Breast epithelium (tissue), 4 donors: ENCODE measurements at places on chromosomes 3 and 15.

GRCh38 chr3:58963928-58964503, 85.8 kb downstream of the CFAP20DC start:
- DNase-seq, result no peak

- DNase-seq, result no peak
These were observed 249.5 kb upstream of the AZI2 start for GRCh38 chr3:28598165-28598564.

- DNase-seq, result no peak
These were observed 40.3 kb upstream of the ZCWPW2 start for GRCh38 chr3:28308196-28308595.

DNA sequence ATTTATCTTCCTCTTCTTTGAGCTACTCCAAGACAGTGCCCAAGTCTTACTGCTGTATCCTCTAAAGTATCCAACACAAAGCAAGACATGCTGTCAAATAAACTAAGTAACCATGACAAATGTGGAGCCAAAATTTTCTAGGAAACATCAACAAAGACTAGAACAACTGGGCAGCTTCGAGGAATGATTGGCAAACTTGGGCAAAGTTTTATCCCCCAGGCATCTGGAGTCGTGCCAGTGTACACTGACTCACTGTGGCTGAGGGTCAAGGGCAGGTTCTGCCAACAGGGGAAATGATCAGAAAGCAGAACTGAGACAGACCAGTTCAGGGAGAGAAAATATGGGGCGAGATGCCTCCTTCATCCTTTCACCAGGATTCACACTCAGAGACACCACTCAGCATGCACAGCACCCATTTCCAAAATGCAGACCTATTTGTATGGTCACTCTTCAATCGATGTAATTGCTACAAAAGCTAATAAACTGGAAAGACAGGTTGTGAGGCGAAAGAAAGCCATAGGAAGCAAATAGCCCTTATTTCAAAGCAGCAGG, 65.8 kb downstream of the MB21D2 start:
- peak; percentile 93 for DNase-seq

DNA sequence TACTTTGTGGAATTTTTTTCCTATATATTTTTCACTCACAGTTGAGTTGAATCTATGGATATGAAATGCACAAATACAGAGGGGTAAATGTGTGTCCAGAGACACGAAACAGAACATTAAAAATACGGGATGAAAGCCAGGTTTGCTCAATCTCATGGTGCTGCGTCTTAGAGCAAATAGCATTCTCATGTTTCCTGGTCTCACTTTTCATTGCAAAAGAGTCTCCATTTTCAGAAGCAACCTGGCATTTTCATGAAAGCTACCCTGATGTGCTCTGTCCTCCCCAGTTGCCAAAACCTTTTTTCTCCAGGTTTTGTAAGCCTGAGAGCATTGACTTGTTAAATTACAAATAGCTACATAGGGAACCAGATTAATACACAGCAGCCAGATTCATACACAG, 49.5 kb upstream of the MBNL1 start:
- DNase-seq, result no peak

- no peak for DNase-seq
These were observed 828 bp upstream of the ATOSA start for GRCh38 chr15:52680041-52680391.

GRCh38 chr3:63961891-63962290, 49.7 kb upstream of the SCAANT1 start:
- DNase-seq, result no peak

- no peak for DNase-seq
These were observed 40.6 kb upstream of the RBMS3 start for GRCh38 chr3:29240248-29240647.

DNA sequence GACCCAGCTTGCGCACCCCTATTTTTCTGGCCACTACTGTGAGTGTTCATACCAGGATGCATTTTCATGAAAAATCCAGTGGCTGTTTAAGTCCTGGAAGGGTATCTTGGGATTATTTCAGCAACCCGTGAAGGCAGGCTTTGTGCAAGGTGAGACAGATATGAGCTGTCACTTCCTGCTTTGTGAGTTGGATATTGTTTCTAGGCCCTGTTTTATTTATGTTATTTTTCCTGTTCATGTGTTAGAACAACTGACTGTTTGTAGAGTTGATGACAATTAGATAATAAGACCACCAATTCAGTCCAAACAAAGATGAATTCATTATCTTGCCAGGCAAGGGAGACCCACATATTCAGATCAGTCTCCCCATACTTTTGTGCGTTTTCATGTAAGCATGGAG, 42.5 kb downstream of the ZBTB38 start:
- no peak for DNase-seq

GRCh38 chr3:194532591-194532990, 45.8 kb upstream of the ATP13A3 start:
- DNase-seq, result no peak

DNA sequence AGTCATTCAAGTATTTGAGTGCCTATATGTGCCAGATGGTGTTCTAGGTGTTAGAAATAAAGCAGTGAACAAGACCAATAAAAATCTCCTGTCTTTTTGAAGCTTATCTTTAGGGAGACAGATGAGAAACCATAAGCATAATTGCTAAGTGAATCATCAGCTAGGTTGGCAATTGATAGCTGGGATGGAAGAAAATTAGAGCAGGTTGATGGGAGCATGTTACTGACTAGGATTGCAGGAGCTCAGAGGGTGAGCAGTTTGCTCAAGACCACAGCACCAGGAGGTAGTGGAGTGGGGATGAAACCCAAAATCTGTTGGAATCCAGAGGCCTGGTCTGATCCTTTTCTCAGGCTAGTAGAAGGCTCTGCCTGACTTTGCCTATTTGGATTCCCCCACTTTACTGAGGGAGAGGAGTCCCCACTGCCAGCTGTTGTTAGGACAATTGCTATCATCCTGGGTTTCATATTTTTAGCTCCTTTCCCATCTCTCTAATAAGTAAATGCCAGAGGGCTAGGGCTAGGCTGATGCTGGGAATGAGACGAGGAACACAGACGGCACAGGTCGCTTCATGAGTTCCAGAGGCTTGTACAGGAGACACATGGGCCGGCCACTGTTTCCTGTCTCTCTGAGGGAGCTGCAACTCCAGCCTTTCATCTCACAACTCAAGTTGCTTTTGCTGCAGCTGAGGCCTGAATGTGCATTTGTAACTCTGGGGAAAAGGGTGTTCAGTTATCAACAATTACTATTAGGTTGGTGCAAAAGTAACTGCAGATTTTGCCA, 102.9 kb downstream of the CACNA1D start:
- no peak for DNase-seq

- no peak for DNase-seq
These were observed 337.2 kb downstream of the SATB1 start for GRCh38 chr3:18087988-18088387.

- DNase-seq, result no peak
These were observed 20.4 kb upstream of the SLC25A38 start for GRCh38 chr3:39362812-39363211.

DNA sequence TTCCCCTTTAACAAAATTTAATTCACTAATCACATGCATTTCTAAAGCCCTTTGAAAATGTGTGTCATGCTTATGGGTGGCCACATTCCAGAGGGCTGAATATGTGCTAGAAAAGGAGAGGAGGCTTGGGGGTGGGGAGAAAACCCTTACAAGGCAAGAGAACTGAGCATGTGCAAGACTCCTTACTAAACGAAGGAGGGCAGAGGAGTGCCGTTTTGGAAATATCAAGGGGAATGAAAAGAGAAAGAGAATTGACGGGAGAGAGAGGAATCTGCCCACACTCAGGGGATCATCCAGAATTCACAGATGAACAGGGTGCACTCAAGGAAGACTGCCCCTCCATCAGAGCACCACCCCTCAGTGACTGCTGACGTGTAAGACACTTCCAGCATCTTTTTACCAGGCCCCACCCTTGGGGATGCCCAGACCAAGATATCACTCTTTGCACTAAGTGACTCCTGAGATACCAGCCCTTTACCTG, 37.9 kb upstream of the TSC22D2 start:
- peak; percentile 45 for DNase-seq

DNA sequence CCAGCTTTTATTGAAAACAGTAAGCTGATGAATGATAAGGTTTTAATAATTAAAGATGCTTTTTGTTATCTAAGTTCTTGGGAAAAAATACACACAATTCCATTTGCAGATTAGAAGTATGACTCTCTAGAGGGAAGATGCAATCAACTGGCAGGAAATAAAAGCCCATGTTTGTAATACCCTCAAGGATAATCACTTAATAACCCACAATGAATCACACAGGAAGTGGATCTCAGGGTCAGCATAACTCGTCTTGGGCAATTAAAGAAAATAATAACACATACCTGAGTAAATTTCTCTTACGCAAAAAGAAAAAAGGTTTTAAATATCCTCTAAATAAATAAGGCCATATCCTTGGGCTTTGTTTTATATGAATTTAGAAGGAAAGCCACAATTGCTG, 9.4 kb upstream of the EID1 start:
- no peak for DNase-seq

- DNase-seq, result no peak
These were observed at the start of gene GLDN for GRCh38 chr15:51341366-51342226. TSS of gene GLDN (plus strand) at chr15:51341655. CDS start at chr15:51341685, 30 bp downstream.

GRCh38 chr3:122957707-122958689, 69.6 kb downstream of the SEMA5B start:
- no peak for DNase-seq

- DNase-seq, result no peak
These were observed 35.9 kb downstream of the NTRK3 start for GRCh38 chr15:88220443-88221335.
